ENCODE measurements at places on chromosomes 7 and 10.

GRCh38 chr10:96359616-96360015, 814 bp upstream of the OPALIN start:
- DNase-seq = no peak

DNA sequence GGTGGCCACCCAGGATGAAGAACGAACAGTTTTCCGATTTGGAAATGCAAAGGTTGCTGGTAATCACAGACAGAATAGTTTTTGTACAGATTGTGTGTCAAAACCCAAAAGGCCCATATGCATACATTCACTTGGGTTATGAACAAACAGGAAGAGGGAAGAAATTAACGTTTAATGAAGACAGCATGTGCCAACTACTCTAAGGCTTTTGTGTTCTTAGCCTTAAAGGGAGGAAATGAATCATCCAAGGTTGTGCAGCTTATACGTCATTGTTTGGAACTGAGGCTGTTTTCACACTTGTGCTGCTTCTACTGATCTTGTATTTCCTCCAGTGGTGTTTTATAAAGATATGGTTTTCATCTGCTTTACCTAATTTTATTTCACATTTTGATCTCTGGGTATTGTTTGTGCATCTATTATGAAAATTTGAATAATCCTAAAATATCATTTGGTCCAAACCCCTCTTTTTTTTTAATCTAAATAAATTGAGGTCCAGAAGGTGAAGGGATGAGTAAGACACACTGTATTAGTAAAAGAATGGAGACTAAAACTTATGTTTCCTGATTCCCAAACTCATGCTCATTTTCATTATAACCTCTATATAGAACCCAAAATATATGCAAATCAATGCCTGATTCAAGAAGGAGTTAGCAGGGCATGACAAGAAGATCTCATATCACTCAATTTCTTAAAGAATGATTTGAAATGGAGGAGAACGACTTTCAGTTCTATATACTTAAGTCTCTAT, 373.1 kb downstream of the THSD7A start:
- no peak for DNase-seq

- no peak for DNase-seq
These were observed 664.3 kb upstream of the CELF2 start for GRCh38 chr10:10353326-10353868.

DNA sequence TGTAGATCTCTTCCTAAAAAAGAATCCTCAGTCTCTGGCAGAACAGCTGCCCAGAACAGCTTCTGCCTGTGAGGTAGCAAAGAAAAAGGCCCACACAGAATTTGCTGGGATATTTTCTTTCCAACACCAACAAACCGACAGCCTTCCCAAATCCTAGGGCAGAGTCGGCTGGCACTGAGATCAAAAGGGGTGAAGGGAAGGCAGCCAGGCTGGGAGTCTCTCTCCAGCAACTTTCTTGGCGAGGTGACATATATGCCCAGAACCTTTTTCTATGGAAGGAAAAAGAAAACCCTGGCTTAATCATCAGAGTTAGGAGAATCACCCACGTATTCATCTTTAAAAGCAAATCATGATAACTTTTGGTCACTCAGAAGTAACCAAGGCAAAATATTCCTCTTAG, 279.6 kb downstream of the DNAJB6 start:
- DNase-seq = no peak

- DNase-seq = no peak
These were observed 5.5 kb downstream of the CREB3L2 start for GRCh38 chr7:137996386-137996851.

- DNase-seq = no peak
These were observed 318.2 kb downstream of the EXOC4 start for GRCh38 chr7:133571076-133571475.

DNA sequence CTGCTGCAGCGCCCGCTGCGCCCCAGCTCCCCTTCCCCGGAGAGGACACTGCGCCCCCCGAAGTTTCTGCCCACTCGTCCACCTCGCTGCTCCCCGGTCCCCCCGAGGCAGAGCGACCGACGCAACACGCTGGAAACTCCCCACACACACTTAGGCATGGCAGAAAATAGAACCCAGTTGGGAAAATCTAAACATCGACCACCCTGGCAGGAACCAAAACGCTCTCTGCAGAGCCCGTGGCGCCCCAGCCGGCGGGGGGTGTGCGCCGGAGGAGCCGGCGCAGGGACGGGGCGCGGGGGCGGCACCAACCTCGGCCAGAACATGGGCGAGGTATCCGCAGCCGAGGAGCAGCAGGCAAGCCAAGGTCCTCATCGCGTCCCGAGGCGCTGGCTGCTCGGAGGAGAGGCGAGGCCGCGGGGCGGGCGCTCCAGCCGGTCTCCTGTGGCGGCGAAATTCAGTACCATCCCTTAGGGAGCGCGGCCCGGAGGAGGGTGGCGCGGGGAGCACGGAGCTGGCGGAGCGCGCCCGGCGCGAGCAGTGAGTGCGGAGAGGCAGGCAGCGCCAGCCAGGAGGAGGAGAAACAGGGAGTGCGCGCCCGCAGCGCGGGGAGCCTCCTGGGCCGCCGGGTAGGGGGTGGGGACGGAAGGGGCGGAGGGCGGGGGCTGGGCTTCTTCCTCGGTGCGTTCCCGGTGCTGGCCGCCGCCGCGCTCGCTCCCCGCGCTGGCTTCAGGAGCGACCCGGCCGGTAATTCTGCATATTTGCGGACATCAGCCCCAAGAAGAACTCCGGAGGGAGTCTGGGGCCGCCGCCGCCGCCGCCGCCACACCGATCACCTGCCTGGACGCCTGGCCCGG, 789 bp downstream of the PDGFA start:
- DNase-seq = peak; percentile 24

- DNase-seq = no peak
These were observed 185.8 kb downstream of the HGF start for GRCh38 chr7:81583882-81584533.

- peak; percentile 61 for DNase-seq
These were observed 18.5 kb upstream of the ANTXRL start for GRCh38 chr10:46268076-46268881.

DNA sequence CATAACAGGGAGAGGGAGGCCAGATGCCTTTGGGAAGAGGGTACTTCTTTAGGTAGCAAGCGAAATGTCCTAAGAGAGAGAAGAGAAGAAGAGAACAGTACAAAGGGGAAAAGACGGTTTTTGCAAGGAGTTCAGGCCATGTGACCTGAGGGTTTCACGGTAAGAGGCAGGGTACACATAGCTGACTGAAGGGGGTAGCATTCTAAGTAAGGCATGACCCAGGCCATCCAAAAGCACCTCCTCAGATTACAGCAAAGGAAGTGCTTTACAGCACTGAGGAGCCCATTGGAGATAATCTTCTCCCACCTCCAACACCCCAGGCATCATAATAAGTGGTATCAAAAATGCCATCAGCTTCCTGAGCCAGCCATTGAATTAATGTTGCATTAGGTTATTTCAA, 258.2 kb upstream of the NPY start:
- DNase-seq = no peak

DNA sequence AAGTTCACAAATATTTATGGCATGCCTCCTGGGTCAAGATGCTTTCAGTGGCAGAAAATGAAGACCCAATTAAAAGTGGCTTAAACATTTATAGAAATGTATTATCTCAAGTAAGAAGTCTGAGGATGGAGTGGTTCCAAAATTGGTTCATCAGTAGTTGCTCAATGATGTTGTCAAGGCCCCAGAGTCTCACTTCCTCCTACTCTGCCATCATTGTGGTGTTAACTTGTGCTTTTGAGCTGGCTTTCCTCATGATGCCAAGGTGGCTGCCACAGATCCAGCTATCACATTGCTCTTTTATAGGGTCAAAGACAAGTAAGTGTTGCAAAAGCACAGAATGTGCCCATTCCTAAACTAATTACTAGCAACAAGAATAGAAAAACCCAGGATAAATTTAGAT, 404.6 kb upstream of the NRP1 start:
- DNase-seq = no peak

DNA sequence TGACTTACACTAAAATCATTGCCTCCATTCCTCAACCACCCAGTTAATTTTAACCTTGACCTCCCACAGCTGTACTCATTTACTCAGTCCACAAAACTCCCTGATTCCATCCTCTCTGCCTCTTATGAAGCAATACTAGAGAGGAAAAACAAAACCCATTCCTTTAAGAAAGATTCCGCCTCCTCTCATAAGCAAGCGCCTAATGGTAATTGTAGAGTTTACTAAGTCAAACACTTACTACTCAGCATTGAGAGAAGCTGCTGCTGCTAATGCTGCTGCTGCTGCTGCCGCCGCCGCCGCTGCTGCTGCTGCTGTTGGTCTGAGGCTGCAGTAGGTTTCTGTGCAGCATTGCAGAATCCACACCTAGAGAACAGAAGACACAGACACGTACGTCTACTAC, 2.1 kb upstream of the ADD3 start:
- DNase-seq = no peak

GRCh38 chr10:46096446-46096845, 50.4 kb upstream of the MSMB start:
- no peak for DNase-seq

GRCh38 chr10:117421985-117422384, 46.7 kb upstream of the PDZD8 start:
- DNase-seq = no peak

DNA sequence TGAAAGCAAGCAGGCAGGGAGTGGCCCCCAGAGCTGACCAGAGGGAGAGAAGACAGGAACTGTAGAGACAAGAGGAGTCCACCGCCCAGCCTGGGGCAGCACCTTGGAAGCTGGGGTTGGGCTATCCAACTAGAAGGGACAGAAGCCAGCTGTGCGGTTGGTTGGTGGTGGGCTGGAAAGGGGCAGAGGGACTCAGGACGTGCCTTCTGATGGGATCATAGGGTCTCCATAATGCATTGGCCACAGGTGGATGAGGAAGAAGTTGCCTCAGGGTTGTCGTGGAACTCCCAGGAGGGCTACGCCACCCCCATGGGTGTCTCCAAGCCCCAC, 114.0 kb upstream of the RET start:
- DNase-seq = no peak

DNA sequence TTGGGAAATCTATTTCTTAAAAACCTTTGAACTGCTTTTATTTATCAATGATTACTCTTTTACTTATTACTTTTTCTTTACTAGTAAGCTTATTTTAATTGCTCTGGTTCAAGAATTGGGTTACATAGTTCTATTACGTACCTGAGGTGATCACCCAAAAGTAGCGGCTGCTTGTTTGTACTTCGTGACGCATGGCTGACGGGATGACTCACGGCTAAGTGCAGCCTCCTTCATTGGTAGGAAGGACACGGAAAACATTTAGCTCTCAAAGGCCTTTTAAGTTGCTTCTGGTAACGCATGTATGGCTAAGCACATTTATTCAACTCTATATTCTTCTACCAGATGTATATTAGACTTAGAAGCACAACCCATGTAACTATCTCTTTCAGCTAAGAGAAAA, 285.8 kb upstream of the SP4 start:
- DNase-seq = no peak

DNA sequence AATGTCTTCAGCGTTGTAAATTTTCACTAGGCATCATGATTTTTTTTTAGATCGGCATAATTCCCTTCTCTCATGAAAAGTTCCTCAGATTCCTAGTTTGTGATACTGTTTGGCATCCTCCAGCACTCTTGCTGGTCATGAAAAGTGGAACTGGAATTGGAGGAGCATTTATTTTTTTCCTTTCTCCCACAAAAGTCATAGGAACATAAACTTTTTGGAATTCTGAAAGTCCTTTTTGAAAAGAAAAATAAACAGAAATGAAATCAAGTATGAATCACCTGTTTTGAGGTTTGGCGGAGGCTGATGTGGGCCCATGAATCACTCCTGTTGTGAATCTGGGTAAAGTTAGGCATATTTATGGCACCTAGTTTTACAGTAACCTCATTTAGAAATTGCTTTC, 17.7 kb downstream of the CACNB2 start:
- DNase-seq = no peak

- no peak for DNase-seq
These were observed 5.0 kb upstream of the GDF2 start for GRCh38 chr10:47317251-47317650.

DNA sequence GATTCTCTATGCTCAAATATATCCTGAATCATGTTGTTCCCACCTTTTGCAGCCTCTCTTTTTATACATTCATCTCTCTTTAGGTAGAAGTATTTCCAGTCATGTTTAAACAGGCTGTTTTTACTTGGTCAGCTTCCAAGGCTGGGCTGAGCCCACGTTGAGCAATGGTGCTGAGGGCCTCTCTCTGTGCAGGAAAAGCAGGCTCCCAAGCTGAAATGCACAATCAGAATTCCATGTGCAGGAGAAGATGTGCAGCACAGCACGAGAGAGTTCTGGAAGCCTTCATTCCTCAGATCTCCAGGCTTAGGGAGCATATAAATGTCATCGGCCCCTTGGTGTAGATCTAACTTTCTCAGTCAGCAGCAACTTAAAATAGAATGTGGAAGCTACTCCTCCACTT, 588.5 kb downstream of the TNS3 start:
- no peak for DNase-seq

- DNase-seq = no peak
These were observed 36.4 kb downstream of the IL2RA start for GRCh38 chr10:6025683-6026255.

- no peak for DNase-seq
These were observed 615 bp upstream of the CNTNAP2 start for GRCh38 chr7:146115851-146116520.

- no peak for DNase-seq
These were observed 54.7 kb upstream of the CHST3 start for GRCh38 chr10:71909399-71910083.

GRCh38 chr7:38179776-38180226, 1.8 kb downstream of the STARD3NL start:
- no peak for DNase-seq

DNA sequence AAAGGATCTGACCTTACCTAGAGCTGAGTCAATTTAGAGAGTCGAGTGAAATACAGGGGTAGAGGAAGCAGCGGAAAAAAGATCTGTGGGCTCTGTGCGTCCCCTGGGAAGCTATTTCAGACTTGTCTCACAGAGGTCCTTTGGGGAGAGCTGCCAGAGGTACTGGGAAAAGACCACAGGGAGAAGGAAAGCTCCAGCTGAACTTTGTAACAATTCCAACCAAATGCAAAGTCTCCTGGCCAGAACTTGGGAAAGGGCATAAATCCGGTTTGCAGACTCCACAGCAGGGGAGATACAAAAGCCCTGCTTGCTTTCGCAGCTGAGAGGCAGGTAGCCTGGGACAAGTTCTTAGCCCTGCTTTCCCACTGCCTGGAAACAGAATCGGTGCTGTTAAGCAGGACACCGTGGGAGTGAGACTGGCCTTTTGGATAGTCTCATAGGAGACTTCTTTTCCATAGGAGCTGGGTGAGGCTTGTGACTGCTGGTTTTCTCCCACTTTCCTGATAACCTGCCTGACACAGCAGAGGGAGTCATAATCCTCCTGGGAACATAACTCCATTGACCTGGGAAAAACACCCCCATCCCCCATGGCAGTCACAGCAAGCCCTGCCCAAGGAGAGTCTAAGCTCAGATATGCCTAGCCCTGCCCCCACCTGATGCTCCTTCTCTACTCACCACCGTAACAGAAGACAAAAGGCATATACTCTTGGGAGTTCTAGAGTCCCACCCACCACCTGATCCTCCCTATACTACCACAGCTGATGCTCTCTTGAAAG, 926.2 kb downstream of the KCNMA1 start:
- no peak for DNase-seq

GRCh38 chr10:26593896-26594295, 103.6 kb upstream of the PDSS1 start:
- DNase-seq = no peak

- no peak for DNase-seq
These were observed 32.7 kb downstream of the GFRA1 start for GRCh38 chr10:116240157-116240950.

- DNase-seq = no peak
These were observed 594.5 kb downstream of the ACTR3B start for GRCh38 chr7:153354071-153354470.
